ENCODE measurements at places on chromosomes 2 and 18.

GRCh38 chr18:76977108-76977621 is 154.8 kb downstream of the ZNF236 start:
- DNase-seq = no peak

GRCh38 chr18:37285825-37286224 is 279.8 kb downstream of the CELF4 start:
- no peak for DNase-seq

DNA sequence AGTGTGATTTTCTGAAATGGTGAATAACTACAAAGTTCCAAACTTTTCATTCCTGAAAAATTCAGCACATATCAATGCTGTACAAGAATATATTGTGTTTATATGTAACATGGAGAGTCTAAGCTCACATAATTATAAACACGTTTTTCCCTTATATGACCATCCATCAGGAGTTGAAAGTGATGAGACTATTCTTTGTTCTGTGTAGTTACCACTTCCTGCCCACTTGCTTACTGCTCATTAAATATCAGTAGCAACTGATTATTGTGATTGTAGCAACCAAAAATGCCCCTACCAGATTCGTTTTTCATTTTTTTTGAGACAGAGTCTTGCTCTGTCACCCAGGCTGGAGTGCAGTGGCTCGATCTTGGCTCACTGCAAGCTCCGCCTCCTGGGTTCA is 30.8 kb downstream of the OTX1 start:
- no peak for DNase-seq

DNA sequence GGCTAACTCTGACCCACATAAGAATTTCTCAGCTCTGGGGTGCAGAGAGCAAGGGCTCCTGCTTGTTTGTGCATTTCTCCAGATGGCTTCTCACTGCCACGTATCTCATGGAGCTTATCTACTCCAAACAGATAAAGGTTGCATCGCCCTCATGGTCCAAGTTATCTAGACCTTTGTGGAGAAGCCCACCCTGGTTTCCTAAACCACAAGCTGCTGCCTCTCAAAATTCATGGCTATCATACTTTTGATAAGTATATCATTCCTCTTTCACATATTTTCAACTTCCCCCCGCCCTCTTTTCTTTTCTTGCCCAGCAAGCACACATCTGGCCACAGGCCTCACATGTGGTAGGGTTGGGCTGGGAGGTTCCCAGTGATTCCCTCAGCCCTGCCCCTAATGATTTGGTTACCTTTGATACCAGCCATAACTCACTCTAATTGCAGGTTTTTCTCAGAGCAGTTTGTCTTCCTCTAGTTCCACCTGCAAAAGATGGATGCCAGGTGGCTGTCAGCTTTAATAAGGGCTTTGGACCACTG is 146.0 kb downstream of the RHBDD1 start:
- no peak for DNase-seq

DNA sequence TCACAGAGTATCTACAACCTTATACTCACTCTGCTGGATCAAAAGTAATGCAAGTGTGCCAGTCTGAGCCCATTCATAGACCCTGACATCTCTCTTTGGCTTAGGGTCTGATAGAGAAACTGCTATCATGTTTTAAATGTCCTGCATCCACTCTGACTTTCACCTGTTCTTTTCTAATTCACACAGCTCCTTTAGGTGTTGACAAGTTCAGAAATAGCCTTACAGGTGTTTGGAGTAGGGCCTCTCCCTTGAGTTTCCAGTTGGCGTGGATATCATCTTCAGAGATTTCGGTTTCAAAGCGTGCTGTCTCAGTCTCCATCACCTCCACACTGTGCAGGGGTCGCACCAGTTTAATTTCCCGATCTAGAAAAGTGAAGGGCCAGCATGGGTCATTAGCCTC is 150.3 kb downstream of the PLEKHA3 start:
- DNase-seq = no peak
